ENCODE measurements at places on chromosomes 2 and 18.

DNA sequence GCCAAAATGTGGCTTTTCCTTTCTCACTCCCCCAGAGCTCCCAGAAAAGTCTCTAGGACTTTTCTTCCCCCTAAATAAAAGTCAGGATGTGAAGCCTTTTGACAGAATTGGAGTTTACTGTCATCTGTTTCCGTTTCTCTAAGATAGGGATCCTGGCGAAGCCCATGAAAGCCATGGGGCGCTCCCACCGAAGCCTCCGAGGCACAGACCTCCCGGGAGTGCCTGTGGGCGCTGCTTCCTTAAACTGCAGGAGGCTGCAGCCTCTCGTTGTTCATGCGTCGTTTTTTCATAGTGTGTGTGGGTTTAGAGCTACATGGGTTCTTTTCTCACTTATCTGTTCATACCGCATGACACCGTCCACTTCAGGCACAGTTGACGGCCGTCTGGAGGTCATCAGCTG lies 56.8 kb downstream of the ASAP2 start:
- no peak for DNase-seq

GRCh38 chr2:153163055-153163454 lies 315.5 kb downstream of the RPRM start:
- DNase-seq = no peak

GRCh38 chr2:24878341-24878740 lies 41.7 kb downstream of the ADCY3 start:
- DNase-seq = no peak

DNA sequence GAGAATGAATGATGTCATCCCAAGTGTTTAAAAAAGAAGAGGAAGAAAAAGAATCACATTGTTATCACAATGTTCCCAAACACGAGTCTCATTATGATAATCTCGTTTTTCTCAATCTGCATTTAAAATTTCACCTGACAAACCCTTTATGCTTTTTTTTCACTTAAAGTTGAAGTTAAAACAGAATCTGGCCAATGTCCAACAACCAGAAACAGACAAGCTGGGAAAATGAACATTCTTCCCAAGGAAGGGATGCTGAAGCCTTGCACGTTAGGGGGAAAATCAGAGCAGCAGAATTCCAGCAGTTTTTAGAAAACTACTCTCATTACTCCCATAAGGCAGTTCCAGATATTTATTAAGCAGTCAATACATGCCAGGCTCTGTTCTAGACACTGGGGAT lies 245.3 kb downstream of the TMEM182 start:
- DNase-seq = no peak

- DNase-seq = no peak
Observed at GRCh38 chr2:2570360-2570759, 239.3 kb upstream of the MYT1L start.
